ENCODE measurements at places on chromosomes 1 and 21.

DNA sequence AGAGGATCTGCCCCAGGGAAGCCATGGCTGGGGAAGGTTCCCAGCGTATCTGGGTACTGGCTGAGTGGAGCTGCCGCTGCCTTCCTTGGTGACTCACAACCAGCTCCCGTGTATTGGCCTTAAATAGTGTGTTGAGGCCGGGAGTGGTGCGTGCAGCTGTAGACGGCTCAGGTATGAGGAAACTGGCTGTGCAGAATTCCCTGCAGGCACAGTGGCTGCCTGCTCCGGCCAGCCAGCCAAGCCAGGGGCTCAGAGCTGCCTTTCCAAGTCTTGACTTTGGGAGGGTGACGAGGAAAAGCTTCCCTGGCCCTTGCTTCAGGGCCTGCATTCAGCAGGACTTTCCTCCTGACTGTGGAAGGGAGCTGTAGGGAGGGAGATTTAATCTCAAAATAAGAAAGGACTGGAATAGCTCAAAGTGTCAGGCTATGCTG is at the start of gene VTCN1:
VTCN1 (minus strand) TSS at position 97 of the 431 bp plus-strand sequence; CDS start at position 25, 72 bp downstream.
- DNase-seq: no peak

DNA sequence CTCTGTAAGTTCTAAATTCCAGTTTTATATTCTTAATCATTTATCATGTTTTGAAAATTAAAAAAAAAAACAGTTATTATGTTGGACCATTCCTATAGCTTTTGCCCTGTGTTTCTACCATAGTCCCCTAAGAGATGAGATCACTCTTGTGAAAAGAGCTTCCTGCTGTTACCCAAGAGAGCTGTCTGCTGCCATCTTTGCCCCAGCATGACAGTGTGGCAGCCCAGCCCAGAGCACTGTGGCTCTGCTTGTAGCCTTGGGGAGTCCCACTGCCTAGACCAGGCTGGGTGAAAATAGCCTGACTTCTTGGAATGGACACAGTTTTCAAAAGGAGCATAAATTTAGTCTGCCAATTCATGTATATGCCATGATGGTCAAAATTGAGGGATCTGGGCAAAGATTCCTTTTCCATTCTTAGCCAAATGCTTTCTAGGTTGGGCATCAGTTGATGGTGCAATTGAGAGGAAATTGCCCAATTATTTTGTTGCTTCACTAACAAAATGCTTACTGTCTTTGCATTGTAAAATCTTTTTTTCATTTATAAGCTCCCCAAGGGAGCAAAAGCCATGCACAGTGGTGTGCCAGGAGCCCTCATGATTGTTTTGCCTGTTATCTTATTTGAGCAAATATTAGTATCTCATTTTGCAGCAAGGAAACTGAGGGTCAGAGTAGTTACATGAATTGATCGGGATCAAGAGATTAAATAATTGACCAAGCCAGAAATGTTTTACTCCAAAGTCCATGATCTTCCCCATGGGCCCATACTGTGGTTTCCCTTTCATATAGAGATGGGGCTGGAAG is 72.8 kb downstream of the ETS2 start:
- DNase-seq: peak; percentile 76

GRCh38 chr1:33322870-33323585 is 2.1 kb upstream of the A3GALT2 start:
- no peak for DNase-seq

- DNase-seq: no peak
Observed at GRCh38 chr1:85608851-85609250, 28.3 kb downstream of the CCN1 start.

- no peak for DNase-seq
Observed at GRCh38 chr1:19640363-19641316, 3.5 kb upstream of the NBL1 start.

DNA sequence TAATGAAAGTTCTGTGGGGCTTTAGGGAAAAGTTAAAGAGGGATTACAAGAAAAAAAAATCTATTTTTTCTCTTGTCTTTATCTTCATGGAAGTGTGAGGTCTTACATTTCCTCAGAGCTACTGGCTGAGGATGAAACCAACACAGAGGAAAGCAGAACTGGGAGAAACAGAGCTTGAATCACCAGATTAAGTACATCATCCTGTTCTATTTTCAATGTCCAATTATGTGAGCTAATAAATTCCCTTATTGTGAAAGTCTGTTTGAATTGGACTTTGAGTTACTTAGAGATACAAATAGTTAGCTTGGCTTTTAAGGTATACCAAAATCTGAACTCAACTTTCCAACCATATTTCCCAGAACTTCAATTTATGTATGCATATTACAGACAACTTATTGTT is 69.2 kb downstream of the LPGAT1 start:
- peak; percentile 89 for DNase-seq

DNA sequence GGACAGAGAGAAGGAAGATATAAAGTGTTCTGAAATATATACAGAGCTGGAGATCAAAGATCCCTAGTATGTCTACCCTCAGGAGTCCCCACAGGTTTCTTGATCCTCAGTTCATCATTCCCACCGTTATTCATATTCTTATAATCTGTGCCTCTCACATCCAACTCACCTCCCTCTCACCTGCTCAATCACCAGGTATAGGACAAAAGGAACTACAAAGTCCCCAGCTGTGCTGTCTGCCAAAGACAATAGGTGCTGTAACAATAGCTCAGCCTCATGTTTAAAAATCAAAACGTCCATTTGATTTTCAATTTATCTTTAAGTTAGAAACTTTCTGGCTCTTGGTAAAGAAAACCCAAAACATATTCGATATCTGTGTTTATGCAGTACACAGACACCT is 121.1 kb upstream of the PKN2 start:
- DNase-seq: no peak

DNA sequence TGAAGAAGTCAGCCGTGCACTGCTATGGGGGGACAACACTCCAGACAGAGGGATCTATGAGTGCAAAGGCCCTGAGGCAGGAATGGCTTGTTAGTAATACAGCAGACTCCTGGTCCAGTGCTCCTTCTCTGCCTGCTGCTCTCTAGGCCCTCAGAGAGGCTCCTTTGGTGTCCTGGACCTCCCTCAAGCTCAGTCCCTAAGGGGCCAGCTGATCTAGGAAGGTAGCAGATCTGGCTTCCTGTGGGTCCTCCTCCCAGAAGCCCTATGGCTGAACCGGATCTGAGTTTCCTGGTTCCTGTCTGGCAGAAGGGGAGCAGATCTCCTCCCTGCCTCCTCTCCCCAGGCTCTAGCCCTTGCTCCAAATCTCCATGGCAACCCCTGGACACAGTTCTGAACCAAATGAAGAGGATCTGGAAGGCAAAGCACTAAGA is at the start of gene LDLRAD2:
LDLRAD2 (plus strand) TSS at position 391 of the 431 bp plus-strand sequence. CDS start 187 bp downstream, outside the sequence.
- DNase-seq: no peak

GRCh38 chr1:26096471-26096870 is 15.2 kb upstream of the PDIK1L start:
- DNase-seq: no peak

GRCh38 chr1:75438355-75438754 is 172.6 kb downstream of the SLC44A5 start:
- no peak for DNase-seq

- no peak for DNase-seq
Observed at GRCh38 chr1:66003690-66004089, 211.0 kb downstream of the PDE4B start.

DNA sequence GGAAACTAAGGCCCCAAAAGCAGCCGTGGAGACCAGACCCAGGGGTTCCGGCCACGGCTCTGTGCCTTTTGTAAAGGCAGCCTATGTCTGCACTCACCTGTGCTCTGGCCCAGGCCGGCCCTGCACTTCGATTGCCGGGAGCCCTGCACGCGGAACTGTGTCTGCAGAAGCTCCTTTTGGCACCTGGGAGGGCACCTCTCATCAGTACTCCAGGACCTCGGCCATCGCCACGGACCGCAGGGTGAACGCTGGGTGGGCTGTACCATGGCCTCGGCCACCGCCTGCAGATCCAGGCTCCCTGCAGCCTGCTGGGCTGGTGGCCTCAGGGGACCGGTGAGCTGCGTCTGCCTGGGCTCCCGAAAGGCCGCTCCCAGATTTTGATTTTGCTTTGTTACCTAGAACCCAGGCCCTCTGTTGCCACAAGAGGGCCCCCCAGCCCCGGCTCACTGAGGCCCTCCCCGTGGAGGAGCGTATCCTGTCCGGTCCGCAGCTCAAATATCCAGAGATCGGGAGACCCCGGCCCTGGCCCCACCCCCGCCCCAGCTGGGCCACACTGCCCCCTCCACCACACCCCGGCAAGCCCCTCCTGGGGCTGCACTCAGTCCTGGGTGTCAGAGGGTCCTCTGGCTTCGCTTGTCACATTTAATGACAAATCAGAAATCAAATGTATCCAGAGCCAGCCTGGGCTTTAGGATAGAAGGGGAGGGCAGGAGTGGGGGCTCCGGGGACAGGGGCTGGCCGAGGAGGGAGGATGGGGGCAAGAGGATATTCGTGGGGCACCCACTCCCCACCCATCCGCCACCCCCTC is 60.2 kb upstream of the PDE9A start:
- DNase-seq: peak; percentile 36

GRCh38 chr1:105083611-105084010 is 1333.9 kb downstream of the AMY1C start:
- DNase-seq: no peak

DNA sequence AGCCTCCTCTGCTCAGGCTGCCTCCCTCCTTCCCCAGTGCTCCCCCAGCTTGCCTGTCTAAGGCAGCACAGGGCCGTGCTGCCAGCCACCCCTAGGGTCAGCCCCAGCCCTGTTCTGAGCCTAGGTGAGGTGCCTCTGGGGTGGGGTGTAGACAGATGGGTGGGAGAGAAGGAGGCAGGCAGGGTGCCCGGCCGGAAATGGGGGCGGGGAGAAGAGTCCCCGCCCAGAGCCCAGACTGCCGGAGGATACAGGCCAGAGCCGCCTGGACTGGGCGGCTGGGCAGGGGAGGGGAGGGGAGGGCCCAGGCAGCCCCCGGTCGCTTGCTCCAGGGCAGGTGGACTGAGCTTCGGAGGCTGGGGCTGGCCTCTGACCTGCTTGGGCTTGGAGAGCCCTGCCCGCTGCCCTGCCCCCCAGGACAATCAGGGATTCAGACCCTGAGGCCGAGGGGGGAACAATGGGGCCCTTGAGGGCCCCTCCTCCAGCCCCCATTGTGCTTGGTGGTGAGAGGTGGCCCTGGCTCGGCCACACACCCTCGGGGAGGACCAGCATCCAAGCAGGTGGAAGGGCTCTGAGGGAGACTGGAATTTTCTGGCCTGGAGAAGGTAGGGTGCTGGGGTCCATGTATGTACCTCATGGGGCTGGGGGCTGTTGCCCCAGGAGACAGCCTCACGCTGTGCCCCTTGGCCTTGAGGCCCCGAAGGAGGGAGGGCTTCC is at the start of gene GJC2:
GJC2 (plus strand) TSS at position 525 of the 714 bp plus-strand sequence. CDS start 7,829 bp downstream, outside the sequence.
- no peak for DNase-seq

GRCh38 chr1:236181059-236181458 is 38.7 kb downstream of the GPR137B start:
- no peak for DNase-seq

- no peak for DNase-seq
Observed at GRCh38 chr1:9183898-9184297, 50.7 kb upstream of the H6PD start.

- no peak for DNase-seq
Observed at GRCh38 chr1:86447198-86447790, 21.4 kb upstream of the CLCA1 start.

- DNase-seq: no peak
Observed at GRCh38 chr1:19057784-19058475, 101.5 kb upstream of the IFFO2 start.

- DNase-seq: no peak
Observed at GRCh38 chr1:96145492-96145891, 576.1 kb upstream of the PTBP2 start.

- peak; percentile 43 for DNase-seq
Observed at GRCh38 chr1:67339623-67340343, 32.1 kb downstream of the IL12RB2 start.

DNA sequence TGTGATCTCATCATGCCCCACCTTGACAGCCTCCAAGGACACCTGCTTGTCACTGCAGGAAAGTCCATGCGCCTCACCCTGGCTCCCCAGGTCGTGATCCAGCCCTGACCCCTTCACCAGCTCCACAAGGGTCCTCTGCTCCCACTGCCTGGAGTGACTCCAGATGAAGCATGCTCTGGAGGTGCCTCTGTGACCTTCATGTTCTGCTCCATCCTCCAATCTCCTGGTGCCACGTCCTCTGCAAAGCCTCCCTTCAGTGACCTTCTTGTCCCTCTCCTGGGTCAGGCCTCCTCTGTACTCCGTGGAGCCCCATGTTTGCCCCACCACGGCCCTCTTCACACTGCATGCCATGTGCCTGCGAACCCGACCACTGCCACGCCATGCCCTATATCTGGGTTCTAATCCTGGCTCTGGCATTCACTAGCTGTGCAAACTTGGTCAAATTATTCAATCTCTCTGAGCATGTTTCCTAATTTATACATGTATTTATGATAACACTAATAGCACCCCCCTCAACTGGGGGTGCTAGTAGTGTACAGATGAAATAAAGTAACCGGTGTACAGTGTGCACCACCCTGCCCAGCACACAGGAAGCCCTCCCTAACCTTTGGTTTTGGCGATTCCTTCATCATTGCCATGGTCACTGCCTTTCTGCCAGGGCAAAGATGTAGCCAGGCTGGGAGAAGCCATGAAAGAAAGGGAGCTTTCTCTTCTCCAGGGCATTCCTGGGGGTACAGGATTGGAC is 77.4 kb downstream of the STUM start:
- DNase-seq: no peak

DNA sequence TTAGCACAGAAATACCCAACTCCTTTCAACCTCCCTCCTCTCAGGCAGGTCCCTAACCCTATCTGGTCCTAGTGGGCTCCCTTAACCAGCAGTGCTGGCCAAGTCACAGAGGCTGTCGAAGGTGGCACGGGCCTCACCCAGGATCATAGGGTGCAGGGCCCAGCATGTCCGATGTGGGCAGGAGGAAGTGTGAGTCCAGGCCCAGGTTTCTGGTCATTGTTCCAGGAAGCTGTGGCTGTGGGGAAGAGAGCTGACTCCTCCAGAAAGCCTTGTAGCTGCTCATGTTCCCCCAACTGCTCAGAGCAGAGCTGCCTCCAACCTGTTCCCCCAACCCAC is 2.4 kb downstream of the CCDC17 start:
- no peak for DNase-seq

- peak; percentile 92 for DNase-seq
Observed at GRCh38 chr1:160789702-160790611, 6.0 kb upstream of the LY9 start.

DNA sequence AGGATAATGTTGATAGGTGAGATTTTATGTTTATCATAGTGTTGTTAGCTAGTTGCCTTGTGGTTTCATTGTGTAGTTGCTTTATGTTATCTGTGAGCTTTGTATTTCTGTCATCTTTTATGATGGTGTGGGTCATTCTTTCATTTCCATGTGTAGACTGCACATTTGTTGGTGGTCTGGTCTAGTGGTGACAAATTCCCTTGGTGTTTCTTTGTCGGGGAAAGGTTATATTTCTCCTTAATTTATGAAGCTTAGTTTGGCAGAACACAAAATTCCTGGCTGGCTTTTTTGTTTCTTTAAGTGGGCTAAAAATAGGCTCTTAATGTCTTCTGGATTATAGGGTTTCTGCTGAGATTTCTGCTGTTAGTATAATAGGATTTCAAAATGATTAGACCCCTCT is 347.2 kb upstream of the ADAMTS5 start:
- no peak for DNase-seq

Measured in inflammatory macrophage treated with lipopolysaccharide for 4 hours (primary cell).